Activated CD4-positive, alpha-beta T cell treated with anti-CD3 and anti-CD28 coated beads, Interleukin-2, amount 10 ng/mL, durations not matched to agents 24 days and 14 days (primary cell): ENCODE measurements at places on chromosomes 11 and 22. TPM values are rescaled to one million over a fixed set of nuclear protein-coding genes. Genes with fewer than 3 reads are reported as not detected.
A peak's percentile ranks its signal among the peaks of the same experiment; 100 is the strongest.

The MS4A4E gene
- 0.28 TPM in 1 of 2 replicates, not detected in the other for total RNA-seq

The RRAS2 gene
- 78.9 and 80.6 TPM in 2 replicates for total RNA-seq

The MUC15 gene
- not detected in 2 replicates for total RNA-seq

The MIOX gene
- 0.21 and 0.40 TPM in 2 replicates for total RNA-seq

The PHLDB1 gene
- 1.3 and 1.7 TPM in 2 replicates for total RNA-seq

DNA sequence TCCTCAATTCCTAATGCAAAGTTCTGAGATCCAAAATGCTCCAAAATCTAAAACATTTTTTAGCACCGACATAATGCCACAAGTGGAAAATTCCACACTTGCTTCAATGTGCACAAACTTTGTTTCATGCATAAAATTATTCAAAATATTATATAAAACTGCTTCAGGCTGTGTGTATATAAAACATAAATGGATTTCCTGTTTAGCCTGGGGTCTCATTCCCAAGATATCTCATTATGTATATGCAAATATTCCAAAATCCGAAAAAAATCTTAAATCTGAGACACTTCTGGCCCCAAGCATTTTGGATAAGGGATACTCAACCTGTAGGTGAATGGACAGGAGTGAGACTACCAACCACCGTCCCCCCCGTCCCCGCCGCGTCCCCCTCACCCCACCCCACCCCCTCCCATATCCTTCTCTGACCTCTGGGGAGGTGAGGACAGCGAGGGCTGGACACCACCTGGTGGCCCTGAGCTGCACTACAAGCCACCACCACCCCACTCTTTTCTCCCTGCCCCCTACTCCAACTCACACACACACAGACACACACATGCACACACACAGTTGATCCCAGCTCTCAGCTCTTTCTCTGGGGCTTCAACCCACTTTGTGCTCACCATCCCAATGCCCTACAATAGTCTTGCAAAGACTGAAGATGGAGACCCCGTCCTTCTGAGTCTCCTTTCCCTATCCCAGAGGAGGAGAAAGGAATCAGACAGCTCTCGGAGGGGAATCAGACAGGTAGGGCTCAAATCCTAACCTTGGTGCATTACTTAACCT is 101.0 kb downstream of the PDE2A start:
- peaks cover 16% of the 10 kb centered on the region for H3K4me1 ChIP-seq
- no peak overlapping the region for H3K4me3 ChIP-seq
- peak; percentile 74 for DNase-seq
- no peak overlapping the region for H3K27ac ChIP-seq
- H3K36me3 ChIP-seq = no peaks in the 10 kb centered on the region

GRCh38 chr11:26801601-26802000 is 79.7 kb upstream of the SLC5A12 start:
- no peak overlapping the region for H3K27ac ChIP-seq
- no peak overlapping the region for H3K4me3 ChIP-seq
- no peaks in the 10 kb centered on the region for H3K27me3 ChIP-seq
- no peak for DNase-seq
- no peaks in the 10 kb centered on the region for H3K4me1 ChIP-seq

- H3K27ac ChIP-seq = peak overlapping the region; percentile 96
- H3K4me3 ChIP-seq = peak overlapping the region; percentile 97
- H3K36me3 ChIP-seq = no peaks in the 10 kb centered on the region
- H3K27me3 ChIP-seq = no peaks in the 10 kb centered on the region
- peak; percentile 93 for DNase-seq
These were observed 3.9 kb upstream of the BCL9L start for GRCh38 chr11:118929501-118930093.

DNA sequence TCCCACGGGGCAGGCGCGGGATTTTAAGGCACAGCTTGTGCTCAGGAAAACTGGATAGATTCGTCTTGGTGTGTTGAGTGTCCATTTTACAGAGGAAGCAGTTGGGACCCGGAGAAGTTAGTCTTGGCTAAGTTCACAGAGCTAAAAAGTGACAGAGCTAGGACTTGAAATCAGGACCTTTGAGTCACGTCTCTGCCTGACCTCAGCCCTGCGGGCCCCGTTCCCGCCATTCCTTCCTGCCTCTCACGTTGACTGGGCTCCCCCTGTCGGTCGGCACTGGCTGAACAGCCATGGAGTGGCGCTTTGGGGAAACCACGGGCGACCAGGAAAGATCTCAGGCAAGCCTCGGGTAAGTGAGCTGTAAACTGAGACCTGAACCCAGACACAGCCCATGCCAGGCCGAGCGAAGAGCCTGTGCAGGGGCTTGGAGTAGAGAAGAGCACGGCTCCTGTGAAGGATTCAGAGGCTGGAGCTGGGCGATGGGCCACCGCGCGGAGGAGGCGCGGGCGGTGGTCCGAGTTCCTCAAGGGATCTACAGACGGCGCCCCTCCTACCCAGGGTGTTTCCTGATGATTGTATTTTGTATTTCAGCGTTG is 54.1 kb downstream of the WNT11 start:
- peaks cover 28% of the 10 kb centered on the region for H3K27me3 ChIP-seq
- peaks cover 17% of the 10 kb centered on the region for H3K4me1 ChIP-seq
- H3K36me3 ChIP-seq = no peaks in the 10 kb centered on the region
- peak overlapping the region; percentile 77 for H3K4me3 ChIP-seq
- DNase-seq = peak; percentile 95

- H3K36me3 ChIP-seq = peaks cover 14% of the 10 kb centered on the region
- DNase-seq = no peak
- H3K27me3 ChIP-seq = no peaks in the 10 kb centered on the region
- H3K27ac ChIP-seq = no peak overlapping the region
- H3K4me3 ChIP-seq = no peak overlapping the region
- peaks cover 27% of the 10 kb centered on the region for H3K4me1 ChIP-seq
These were observed 5.6 kb downstream of the MICALL1 start for GRCh38 chr22:37911697-37912096.

DNA sequence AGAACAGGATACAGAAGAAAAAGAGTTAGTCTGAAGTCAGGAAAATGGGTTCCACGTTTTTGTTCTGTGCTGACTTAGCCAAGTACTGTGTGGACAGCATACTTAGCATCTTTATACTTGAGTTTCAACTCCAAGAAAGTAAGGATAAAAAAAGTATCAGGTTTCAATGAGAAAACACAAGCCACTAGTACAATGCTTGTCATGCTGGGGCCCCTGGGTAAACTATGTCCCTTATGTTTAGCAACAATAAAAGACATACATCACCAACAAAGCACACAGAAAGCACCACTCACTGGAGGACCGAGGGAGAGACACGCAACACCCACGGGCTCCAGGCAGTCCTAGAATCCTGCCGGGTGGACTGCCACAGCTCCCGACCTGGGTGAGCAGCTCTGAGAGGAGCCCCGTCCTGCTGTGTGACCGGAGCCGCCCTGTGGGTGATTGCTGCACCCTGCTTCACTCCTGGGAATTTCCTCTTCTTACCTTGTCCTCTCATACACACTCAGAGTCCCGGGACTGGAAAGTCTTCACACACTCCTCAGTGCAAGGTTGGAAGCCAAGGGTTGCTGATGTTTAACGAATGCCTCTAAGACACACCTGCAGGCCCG is 890.5 kb downstream of the BRD1 start:
- no peaks in the 10 kb centered on the region for H3K36me3 ChIP-seq
- H3K27ac ChIP-seq = no peak overlapping the region
- H3K4me1 ChIP-seq = no peaks in the 10 kb centered on the region

DNA sequence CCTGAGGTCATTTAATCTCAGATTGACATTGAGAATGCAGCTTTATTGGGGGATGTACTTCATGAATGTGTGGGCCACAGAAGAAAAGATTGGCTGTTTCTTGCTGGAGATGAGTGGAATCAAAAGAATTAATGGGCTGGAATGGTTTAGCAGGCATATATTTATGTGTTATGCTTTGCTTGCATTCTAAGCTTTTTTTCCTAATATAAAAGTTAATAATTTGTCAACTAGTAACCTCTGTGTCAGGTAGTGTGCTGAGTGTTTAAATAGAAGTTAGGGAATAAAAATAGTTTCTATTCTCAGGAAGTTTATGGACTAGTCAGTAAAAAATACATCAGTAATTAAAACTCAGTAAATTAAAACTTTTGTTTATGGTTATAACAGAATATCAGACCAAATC is 67.4 kb upstream of the PRODH start:
- peaks cover 11% of the 10 kb centered on the region for H3K27me3 ChIP-seq
- no peak for DNase-seq
- H3K4me3 ChIP-seq = no peak overlapping the region
- no peak overlapping the region for H3K27ac ChIP-seq
- H3K36me3 ChIP-seq = no peaks in the 10 kb centered on the region
- H3K4me1 ChIP-seq = no peaks in the 10 kb centered on the region

DNA sequence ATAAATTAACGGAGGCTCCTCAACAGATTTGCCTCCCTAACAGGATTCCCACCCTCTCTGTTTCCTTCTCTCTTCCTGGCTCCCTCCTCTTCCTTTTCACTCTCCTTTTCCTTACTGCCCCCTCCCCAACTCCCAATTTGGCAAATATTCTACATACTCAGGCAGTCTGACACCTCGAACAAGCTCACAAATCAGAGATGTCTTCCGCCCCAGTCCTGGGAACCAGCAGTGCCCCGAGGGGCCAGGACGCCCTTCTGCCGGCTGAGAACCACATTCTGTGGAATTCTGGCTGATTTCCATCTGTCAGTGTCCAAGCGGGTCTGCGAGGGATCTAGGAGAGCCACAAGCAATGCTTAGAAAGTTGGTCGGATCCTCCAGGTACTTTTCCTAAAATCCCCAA is 94.0 kb downstream of the NTM start:
- H3K4me3 ChIP-seq = no peak overlapping the region
- H3K27me3 ChIP-seq = peaks cover 9% of the 10 kb centered on the region
- DNase-seq = no peak
- no peaks in the 10 kb centered on the region for H3K36me3 ChIP-seq
